Activated CD4-positive, alpha-beta T cell treated with anti-CD3 and anti-CD28 coated beads, Interleukin-2, amount 10 ng/mL, durations not matched to agents 24 days and 14 days (primary cell): ENCODE measurements at places on chromosomes 2 and 18. TPM values are rescaled to one million over a fixed set of nuclear protein-coding genes. Genes with fewer than 3 reads are reported as not detected.

- H3K4me3 ChIP-seq: no peak overlapping the region
- no peaks in the 10 kb centered on the region for H3K36me3 ChIP-seq
- H3K27ac ChIP-seq: no peak overlapping the region
- no peak for DNase-seq
- H3K27me3 ChIP-seq: peaks cover 2% of the 10 kb centered on the region
Observed at GRCh38 chr2:217877866-217878265, 124.9 kb downstream of the TNS1 start.

- DNase-seq: no peak
- no peak overlapping the region for H3K27ac ChIP-seq
- no peaks in the 10 kb centered on the region for H3K4me1 ChIP-seq
- no peak overlapping the region for H3K4me3 ChIP-seq
Observed at GRCh38 chr2:149006883-149007543, 31.5 kb upstream of the LYPD6B start.

Gene SNRNP200
- total RNA-seq: 197 and 203 TPM in 2 replicates

Gene ITPRIPL1
- 51.4 and 53.9 TPM in 2 replicates for total RNA-seq

Gene NPHP1
- 0.21 and 0.44 TPM in 2 replicates for total RNA-seq
